ENCODE measurements at places on chromosomes 2 and 18. TPM values are rescaled to one million over a fixed set of nuclear protein-coding genes. Genes with fewer than 3 reads are reported as not detected.
A peak's percentile ranks its signal among the peaks of the same experiment; 100 is the strongest.

DNA sequence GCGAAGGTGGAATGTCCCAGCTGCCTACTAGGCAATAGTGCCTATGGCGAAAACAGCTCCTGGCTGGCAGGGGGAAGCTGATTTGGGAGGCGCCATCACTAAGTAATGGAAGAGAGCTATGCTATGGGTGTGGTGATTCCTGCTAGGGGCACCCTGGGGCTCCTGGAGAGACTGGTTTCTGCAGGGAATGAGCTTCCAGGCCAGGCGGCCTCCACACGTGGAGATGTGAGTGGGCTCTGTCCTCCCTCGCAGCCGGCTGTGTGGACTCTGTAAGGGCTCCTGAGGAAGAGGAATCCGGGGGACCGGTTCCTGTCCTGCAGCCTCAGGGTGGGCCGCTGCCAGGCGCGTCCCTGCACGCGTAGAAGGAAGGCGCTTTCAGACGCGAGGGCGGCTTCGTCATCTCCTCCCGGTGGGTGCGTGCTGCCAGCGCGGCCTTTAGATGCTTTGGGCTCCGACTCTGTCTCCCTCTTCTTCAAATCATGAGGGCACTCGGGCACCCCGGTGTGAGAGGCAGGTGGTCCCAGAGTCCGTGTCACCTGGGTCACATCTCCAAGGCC, 55.5 kb upstream of the ANKRD62 start:
- peak overlapping the region; percentile 85 for H3K4me3 ChIP-seq
- no peak overlapping the region for H3K27ac ChIP-seq
- no peaks in the 10 kb centered on the region for H3K27me3 ChIP-seq
- H3K36me3 ChIP-seq = no peaks in the 10 kb centered on the region

ATP6V1C2 gene
- total RNA-seq = 5.3 TPM

DNA sequence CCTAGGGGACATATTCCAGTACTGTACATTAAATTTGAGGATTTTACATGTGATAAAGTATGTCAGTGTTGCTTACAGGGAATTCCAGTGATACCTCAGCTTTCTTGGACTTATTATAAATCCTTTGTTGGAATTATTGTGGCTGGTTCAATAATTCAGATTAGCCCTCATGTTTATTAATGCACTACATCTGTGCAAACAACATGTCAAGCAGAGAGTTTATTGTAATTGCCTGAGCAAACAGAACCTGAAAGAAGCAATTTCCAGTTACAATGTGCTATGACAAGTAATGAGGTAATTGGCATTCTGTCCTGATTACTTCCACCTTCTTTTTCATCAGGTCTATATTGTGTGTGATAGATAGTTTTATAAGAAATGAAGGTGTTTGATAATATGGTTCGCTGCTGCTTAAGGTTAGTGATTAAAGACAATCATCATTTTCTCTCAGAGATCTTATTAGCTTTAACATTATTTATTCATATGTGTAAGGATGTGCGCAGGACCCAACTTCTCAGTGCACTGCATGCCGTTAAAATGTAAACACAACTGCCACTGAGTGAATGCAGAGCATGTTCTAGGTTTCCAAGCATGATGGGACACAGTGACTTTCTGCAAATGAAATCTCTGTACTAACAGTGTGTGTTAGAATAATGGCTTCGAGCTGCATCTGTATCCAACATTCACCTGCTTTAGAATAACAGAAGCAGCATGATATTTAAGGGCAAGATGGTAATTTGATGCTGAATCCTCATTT, 973.7 kb upstream of the POU3F3 start:
- H3K27ac ChIP-seq = no peak overlapping the region
- H3K4me3 ChIP-seq = no peak overlapping the region
- no peak for DNase-seq
- no peaks in the 10 kb centered on the region for H3K27me3 ChIP-seq
- no peaks in the 10 kb centered on the region for H3K4me1 ChIP-seq

GRCh38 chr2:207459990-207460757, 69.6 kb upstream of the CREB1 start:
- no peaks in the 10 kb centered on the region for H3K27me3 ChIP-seq
- no peak overlapping the region for H3K4me3 ChIP-seq
- DNase-seq = no peak
- no peak overlapping the region for H3K27ac ChIP-seq

TXNDC9 gene
- total RNA-seq = 26.7 TPM

IL1R2 gene
- total RNA-seq = 18.3 TPM

WNT10A gene
- total RNA-seq = 1.6 TPM

STAT4 gene
- total RNA-seq = 2.7 TPM

NETO1 gene
- not detected for total RNA-seq

MAP3K19 gene
- not detected for total RNA-seq

DNA sequence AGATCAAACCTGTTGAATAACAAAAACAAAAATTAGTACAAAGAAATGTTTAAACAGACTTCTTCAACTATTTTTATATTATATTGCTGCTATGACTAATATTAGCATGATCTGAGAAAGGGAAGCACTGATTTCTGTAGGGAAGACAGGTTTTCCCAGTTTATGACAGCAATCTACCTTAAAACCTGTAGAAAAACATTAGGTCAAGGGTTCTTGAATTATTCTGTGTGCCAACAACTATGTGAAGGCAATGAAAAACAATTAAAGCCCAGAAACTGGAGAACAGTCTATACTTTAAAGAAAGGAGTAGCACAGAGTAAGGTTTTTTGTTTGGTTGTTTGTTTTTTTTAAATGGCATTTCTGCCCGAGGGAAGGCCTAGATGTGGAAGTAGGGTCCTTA, 23.3 kb downstream of the PUM2 start:
- no peaks in the 10 kb centered on the region for H3K27me3 ChIP-seq
- H3K4me3 ChIP-seq = no peak overlapping the region
- H3K36me3 ChIP-seq = no peaks in the 10 kb centered on the region
- no peak overlapping the region for H3K27ac ChIP-seq
- no peak for DNase-seq
- peaks cover 5% of the 10 kb centered on the region for H3K4me1 ChIP-seq

CYS1 gene
- 26.9 TPM for total RNA-seq

GRCh38 chr18:31100436-31101182, 1.6 kb downstream of the DSC2 start:
- no peaks in the 10 kb centered on the region for H3K36me3 ChIP-seq
- peak overlapping the region; percentile 72 for H3K4me3 ChIP-seq
- peak overlapping the region; percentile 38 for H3K27ac ChIP-seq
- DNase-seq = no peak

DNA sequence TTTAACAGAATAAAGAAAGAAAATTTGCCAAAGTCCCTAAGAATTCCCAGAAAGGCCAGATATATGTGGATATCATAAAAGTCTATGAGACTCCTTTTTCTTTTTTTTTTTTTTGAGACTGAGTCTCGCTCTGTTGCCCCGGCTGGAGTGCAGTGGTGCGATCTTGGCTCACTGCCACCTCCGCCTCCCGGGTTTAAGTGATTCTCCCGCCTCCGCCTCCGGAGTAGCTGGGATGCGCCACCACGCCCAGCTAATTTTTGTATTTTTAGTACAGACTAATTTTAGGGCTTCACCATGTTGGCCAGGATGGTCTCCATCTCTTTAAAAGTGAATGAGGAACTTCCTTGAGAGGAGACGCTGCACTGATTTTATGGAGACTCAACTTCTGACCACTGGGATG, 335.2 kb downstream of the FBXO15 start:
- no peak overlapping the region for H3K4me3 ChIP-seq
- no peaks in the 10 kb centered on the region for H3K36me3 ChIP-seq
- DNase-seq = no peak

GRCh38 chr2:189177251-189177840, 2.2 kb downstream of the COL5A2 start:
- H3K27me3 ChIP-seq = no peaks in the 10 kb centered on the region
- peaks cover 2% of the 10 kb centered on the region for H3K4me1 ChIP-seq
- H3K36me3 ChIP-seq = no peaks in the 10 kb centered on the region
- peak overlapping the region; percentile 84 for H3K4me3 ChIP-seq
- no peak for DNase-seq

GRCh38 chr2:184695-185094, 79.1 kb downstream of the SH3YL1 start:
- no peaks in the 10 kb centered on the region for H3K27me3 ChIP-seq
- no peaks in the 10 kb centered on the region for H3K4me1 ChIP-seq
- DNase-seq = no peak
- no peak overlapping the region for H3K27ac ChIP-seq
- no peak overlapping the region for H3K4me3 ChIP-seq

- H3K27me3 ChIP-seq = no peaks in the 10 kb centered on the region
- no peak overlapping the region for H3K27ac ChIP-seq
- H3K4me1 ChIP-seq = no peaks in the 10 kb centered on the region
- H3K4me3 ChIP-seq = no peak overlapping the region
- DNase-seq = no peak
- H3K36me3 ChIP-seq = no peaks in the 10 kb centered on the region
Measured at GRCh38 chr2:233312874-233313273, 5.3 kb downstream of the SAG start.

CKAP2L gene
- not detected for total RNA-seq

- no peaks in the 10 kb centered on the region for H3K36me3 ChIP-seq
- H3K4me3 ChIP-seq = no peak overlapping the region
- no peaks in the 10 kb centered on the region for H3K27me3 ChIP-seq
- peaks cover 6% of the 10 kb centered on the region for H3K4me1 ChIP-seq
- DNase-seq = no peak
Measured at GRCh38 chr2:57542081-57542480, 504.5 kb upstream of the VRK2 start.

- H3K27me3 ChIP-seq = no peaks in the 10 kb centered on the region
- no peaks in the 10 kb centered on the region for H3K36me3 ChIP-seq
- no peak for DNase-seq
- H3K27ac ChIP-seq = no peak overlapping the region
- no peak overlapping the region for H3K4me3 ChIP-seq
- peaks cover 3% of the 10 kb centered on the region for H3K4me1 ChIP-seq
Measured at GRCh38 chr2:176501617-176502016, 232.4 kb downstream of the MTX2 start.

EFHD1 gene
- total RNA-seq = 211 TPM

- no peaks in the 10 kb centered on the region for H3K27me3 ChIP-seq
- no peak overlapping the region for H3K4me3 ChIP-seq
- H3K36me3 ChIP-seq = no peaks in the 10 kb centered on the region
- no peak overlapping the region for H3K27ac ChIP-seq
Measured at GRCh38 chr2:2573205-2573604, 242.1 kb upstream of the MYT1L start.

DNA sequence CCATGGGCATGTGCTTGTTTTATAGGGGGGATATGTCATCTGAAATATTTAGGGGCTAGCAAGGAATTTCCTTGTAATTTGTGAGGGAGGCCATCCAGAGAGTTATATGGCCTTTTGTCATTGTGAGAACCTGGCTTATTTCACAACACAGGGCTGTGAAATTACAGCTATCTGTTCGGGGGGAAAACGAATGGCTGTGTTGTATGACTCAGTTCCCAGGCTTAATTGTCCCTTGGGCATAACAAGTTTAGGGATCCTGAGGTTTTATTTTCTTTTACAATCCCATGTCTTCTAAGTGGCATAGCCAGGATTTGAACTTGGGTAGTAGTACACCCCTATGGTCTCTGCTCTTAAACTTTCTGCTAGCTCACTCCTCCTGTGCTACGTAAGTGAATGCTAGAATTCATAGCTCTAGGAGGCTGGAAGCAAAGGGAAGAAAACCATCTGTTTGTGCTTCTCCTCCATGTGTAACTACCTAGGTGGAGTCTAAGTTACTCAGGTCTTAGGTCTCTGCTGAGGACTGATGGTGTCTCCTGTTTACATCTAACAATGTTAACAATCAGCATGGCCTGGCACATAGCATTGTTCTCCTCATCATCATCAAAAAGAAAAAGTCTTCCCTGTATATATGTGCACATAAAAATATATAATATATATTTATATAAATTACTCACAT, 53.8 kb downstream of the SKA1 start:
- no peaks in the 10 kb centered on the region for H3K36me3 ChIP-seq
- no peaks in the 10 kb centered on the region for H3K4me1 ChIP-seq
- H3K27me3 ChIP-seq = no peaks in the 10 kb centered on the region
- no peak overlapping the region for H3K4me3 ChIP-seq

MGAT4A gene
- 44.0 TPM for total RNA-seq

FAM110C gene
- 4.9 TPM for total RNA-seq

GRCh38 chr2:239108459-239108858, 260.6 kb downstream of the TWIST2 start:
- H3K36me3 ChIP-seq = peaks cover 9% of the 10 kb centered on the region
- H3K27ac ChIP-seq = no peak overlapping the region
- DNase-seq = no peak
- no peaks in the 10 kb centered on the region for H3K27me3 ChIP-seq
- peaks cover 13% of the 10 kb centered on the region for H3K4me1 ChIP-seq

GRCh38 chr2:194166818-194167217, 1490.2 kb upstream of the SLC39A10 start:
- DNase-seq = no peak
- H3K27me3 ChIP-seq = no peaks in the 10 kb centered on the region
- H3K4me3 ChIP-seq = no peak overlapping the region

- no peaks in the 10 kb centered on the region for H3K27me3 ChIP-seq
- no peaks in the 10 kb centered on the region for H3K4me1 ChIP-seq
- no peaks in the 10 kb centered on the region for H3K36me3 ChIP-seq
- DNase-seq = no peak
Measured at GRCh38 chr2:83565181-83565580, 893.9 kb downstream of the SUCLG1 start.

DNA sequence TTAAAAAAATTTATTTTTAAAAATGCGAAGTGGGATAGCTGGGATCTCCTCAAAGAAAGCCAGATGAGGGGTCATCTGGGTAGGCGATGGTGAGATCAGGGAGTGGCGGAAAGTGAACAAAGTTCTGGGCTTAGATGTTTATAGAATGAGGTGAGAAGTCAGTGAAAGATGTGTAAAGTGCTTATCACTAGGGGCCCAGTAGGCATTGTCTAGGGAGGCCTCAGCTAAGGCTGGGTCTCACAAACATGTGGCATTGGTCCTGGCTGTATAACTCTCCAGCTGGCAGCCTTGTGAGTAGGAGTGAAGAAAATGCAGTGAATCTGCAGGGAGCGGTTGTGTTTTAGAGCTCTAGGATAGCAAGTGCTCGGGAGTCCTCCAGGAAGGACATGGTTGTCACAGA, 10.5 kb downstream of the ACSL3 start:
- H3K27me3 ChIP-seq = no peaks in the 10 kb centered on the region
- peaks cover 61% of the 10 kb centered on the region for H3K4me1 ChIP-seq
- H3K4me3 ChIP-seq = no peak overlapping the region
- no peak for DNase-seq
- no peaks in the 10 kb centered on the region for H3K36me3 ChIP-seq

REEP1 gene
- total RNA-seq = 20.9 TPM

SELENOI gene
- total RNA-seq = 11.8 TPM

- no peak for DNase-seq
- no peaks in the 10 kb centered on the region for H3K27me3 ChIP-seq
- no peaks in the 10 kb centered on the region for H3K4me1 ChIP-seq
- H3K27ac ChIP-seq = no peak overlapping the region
Measured at GRCh38 chr2:41066168-41066567, 614.3 kb upstream of the SLC8A1 start.

IL36A gene
- not detected for total RNA-seq

- H3K36me3 ChIP-seq = no peaks in the 10 kb centered on the region
- no peak overlapping the region for H3K27ac ChIP-seq
- DNase-seq = no peak
- H3K4me3 ChIP-seq = no peak overlapping the region
- H3K27me3 ChIP-seq = no peaks in the 10 kb centered on the region
- H3K4me1 ChIP-seq = no peaks in the 10 kb centered on the region
Measured at GRCh38 chr2:191051177-191051576, 37.2 kb upstream of the STAT1 start.
